ENCODE measurements at places on chromosomes 1 and 21.

DNA sequence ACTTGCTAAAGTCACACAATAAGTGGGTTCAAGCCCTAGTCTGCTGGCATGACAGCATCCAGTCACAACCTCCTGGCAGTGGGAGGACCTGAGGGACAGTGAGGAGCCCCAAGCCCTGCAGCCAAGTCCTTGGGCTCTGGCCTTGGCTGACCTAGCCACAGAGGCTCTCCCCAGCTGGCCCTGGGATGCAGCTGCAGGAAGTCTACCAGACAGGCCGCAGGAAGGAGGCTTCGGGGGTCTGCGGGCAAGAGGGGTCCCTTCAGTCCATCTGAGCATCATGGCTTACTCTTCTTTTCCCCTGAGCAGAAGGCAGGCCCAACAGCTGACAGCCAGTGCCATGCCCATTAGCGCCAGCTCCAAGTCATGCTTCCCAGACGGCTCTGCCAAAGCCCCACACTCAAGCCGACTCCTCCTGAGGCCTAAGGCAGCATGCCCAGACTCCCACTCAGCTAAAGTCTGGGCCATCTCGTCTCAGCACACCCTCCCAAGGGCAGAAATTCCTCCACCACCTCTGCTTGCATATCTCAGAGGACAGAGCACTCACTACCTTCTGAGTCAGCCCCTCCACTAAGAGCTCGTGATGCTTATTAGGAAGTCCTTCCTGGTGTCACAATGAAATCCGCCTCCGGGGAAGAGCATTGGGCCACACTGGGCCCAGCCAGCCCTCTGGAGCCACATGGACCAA, 20.1 kb downstream of the SLC1A7 start:
- no peak for DNase-seq

GRCh38 chr1:167617153-167618147, 12.6 kb upstream of the RCSD1 start:
- no peak for DNase-seq

DNA sequence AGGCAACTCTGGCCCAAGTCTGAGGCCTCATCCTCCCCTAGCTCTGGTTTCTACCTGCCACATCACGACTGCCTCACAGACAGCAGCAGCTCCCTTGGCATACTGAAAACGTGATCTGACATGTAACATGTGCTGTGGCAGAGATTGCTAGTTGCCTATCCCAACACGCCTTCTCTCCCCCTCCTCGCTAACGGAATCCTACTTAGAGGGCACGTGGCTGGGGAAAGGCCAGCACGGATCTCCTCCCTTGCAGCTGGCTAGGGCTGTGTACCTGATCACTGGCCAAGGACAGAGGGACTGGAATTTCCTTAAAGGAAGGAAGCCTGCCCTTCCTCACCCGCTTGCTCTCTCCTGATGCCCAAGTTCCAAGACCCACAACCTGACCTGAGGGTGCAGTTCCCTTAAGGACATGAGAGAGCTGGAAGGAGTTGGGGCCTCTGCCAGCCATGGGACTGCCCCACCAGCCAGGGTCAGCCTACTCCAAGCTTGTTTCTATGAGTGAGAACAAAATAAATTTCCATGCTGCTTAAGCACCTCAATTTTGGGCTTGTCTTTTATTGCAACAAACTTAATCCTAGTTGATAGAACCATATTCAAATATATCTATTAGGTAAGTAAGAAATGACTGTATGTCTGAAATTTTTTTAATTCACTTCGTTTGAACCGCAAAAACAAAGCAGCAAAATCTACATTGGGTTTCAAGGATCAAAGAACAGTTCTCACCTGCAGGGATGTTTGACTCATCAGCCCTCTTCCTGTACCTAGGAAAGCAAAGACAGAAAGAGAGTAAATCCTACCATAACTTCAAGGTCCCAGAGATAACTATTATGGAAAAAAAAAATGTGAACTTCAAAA, 7.2 kb downstream of the SETD4 start:
- DNase-seq = no peak

GRCh38 chr1:200969726-200970561, 53.6 kb downstream of the KIF21B start:
- DNase-seq = no peak

- DNase-seq = no peak
These were observed 94.3 kb upstream of the IRF2BP2 start for GRCh38 chr1:234704106-234704887.

DNA sequence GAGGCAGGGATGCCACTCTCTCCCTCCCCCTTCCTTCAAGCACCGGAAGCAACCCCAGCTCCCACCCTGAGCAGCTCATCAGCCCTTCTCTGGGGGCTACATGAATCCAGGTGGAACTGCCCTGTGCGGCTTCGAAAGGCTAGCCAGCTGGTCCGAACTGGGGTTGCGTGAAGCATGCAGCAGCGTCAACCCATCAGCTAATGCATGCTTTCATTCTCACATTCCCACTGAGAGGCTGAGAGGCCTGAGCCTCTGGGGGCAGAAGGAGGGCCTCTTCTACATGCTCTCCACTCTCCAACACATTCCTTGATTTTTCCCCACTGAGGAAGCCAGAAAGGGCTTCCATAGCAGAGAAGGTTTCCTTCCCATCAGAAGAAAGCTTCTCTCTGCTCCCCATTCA, 5.6 kb downstream of the RXRG start:
- DNase-seq = no peak

DNA sequence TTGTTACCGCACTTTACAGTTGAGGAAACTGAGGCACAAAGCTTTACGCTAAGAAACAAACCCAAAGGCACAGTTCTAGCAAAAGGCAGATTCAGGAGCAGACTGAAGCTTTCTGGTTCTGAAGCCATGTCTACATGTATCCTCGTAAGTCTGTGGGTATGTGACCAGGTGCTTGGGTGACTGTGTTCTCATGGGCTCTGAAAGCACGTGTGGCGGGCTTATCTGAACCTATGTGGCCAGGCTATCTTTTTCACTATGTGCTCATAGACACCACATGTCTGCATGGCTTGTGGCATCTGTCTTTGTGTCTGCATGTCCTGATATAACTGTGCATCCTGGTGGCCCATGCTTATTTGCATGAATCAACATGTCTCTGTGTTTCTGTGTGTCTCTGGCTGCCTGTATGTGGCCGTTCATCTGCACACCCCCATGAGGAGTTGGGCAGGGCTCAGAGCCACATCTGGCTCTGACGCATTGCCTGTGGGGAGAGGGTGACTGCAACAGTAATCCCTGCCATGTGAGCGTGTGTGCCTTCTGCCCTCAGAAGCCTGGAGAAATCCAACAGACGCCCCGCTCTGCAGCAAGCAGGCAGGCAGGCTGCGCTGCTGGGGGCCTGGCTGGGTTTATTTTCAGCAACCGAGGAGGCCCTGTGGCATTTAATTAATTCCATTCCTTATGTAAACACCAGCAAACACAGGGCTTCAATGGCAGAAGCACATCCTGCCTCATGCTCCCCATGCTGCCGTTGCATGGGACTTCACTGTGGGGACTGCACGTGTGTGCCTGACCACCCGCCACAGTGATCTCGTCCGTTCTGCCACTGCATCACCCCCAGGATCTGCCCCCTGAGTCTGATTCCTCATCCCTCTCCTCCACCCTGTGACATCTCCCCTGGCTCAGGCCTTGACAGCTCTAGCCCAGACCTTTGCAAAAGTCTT, 115.4 kb downstream of the TRABD2B start:
- DNase-seq = no peak

DNA sequence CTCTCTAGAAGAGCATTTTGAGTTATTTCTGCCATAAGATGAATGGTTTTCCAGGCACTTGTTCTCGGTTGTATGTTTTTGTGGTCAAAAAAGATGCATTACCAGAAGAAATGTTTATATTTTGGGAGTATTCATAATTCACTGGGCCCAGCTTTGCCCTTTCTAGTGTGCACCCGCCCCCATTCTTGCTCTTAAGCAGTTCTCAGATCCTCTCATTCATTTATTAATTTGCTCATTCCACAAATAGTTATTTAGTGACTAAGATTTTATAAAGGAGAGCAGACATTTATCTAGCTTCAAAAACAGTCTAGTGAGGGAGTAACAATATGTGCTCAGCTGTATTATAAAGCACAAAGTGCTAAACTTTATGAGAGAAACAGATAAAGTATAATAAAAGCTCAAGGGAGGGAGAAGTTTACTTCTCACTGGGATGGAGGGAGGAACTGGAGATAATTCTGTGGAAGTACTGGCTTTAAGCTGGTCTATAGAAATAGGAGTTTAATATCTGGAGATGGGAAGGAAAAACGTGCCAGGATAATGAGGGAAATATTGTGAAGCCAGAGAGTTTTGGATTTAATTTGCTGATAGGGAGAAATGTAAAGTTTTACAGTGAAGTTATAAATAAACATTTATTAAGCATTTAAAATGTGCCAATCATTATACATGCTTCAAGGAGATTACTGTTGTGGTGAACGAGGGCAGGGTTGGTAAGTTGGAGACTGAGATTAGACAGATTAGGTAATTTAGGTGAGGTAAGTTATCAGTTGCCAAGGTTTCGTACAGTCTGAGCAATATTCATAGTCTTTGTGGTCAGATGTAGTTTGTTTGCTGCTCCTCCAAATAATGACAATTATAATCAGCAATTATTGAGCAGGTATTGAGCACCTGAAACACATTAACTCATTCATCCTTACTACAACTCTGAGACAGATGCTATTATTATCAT, 9.1 kb upstream of the MACF1 start:
- DNase-seq = no peak

GRCh38 chr1:27149084-27149761, 5.7 kb downstream of the SLC9A1 start:
- DNase-seq = no peak

DNA sequence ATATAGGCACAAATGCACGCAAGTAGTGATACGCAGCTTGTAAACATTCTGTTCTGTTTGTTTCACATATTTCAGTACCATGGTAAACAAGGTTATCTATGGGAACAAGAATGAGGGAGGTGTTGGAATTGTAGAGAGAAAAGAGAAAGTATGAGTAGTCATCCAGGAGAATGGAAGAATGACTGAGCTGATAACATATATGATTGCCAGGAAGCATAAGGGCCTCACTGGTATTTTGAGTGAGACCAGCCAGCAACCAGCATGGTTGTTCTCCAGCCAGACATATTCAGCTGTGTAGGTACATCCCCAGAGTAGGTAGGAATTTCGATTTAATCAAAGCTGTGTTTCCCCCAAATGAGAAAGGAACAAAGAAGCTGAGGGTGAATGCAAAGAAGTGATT, 58.9 kb upstream of the ARTN start:
- no peak for DNase-seq

DNA sequence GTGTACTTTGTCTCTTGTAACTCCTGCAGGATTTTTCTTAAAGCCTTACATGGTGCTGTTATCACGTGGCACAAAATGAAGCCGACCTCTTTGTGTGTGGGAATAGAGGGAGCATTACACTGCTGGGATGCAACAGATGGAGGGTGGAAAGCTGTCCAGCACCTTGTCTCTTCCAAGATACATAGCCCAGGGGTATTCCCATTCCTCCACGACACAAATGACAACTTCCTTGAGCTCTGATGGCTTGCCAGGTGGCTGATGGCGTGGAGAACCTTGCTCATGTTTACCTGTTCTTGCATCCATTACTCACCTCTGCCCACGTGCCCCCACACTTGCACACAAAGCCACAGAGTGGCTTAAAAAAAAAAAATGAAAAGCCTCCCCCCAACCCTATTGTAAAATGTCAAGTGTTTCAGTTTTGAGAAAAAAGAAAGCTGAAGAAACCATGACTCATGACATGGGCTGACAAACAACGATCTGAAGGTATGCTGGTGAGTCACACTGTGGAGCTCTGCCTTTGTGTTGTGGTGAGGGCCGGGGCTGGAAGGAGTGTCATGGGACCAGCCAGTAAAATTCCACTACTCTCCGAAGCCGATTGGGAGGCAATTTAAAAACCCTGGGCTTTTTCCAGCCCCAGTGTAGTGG, 32.0 kb upstream of the ATP5PO start:
- DNase-seq = peak; percentile 90

- no peak for DNase-seq
These were observed 1629.3 kb downstream of the MRPL39 start for GRCh38 chr21:23977971-23978370.

- no peak for DNase-seq
These were observed 548 bp upstream of the CDC20 start for GRCh38 chr1:43358121-43358745.

GRCh38 chr1:150429805-150430204, 57.4 kb upstream of the TARS2 start:
- DNase-seq = no peak

DNA sequence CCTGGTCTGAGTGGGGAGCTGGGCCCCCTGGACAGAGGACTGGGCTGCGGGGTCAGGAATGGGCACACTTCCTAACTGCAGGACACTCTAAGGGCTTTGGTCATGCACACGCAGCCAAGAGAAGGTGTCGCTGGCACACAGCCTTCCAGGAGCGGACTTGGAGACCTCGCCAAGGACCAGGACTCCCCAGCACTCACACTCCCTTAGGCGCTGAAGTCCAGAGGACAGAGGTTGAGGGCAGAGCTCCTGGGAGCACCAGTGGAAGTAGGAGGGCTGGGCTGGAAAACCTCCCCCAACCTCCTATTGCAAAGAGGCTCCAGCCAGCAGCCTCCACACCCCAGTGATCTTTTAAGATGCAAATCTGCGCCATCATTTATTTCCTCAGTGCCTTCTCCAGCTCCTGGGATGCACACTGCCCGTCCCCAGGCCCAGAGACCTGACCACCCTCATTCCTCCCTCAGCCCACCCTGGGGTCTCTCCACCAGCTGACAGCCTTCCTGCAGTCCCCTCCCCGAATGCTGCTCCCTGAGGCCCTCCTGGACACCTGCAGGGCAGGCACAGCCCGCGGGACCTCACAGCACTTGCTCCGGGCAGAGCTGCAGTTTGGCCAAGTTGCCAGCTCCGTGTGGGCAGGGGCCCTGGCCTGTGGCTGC, 3.0 kb downstream of the TSPEAR start:
- no peak for DNase-seq

GRCh38 chr1:21384620-21385019, 55.3 kb upstream of the NBPF3 start:
- no peak for DNase-seq

DNA sequence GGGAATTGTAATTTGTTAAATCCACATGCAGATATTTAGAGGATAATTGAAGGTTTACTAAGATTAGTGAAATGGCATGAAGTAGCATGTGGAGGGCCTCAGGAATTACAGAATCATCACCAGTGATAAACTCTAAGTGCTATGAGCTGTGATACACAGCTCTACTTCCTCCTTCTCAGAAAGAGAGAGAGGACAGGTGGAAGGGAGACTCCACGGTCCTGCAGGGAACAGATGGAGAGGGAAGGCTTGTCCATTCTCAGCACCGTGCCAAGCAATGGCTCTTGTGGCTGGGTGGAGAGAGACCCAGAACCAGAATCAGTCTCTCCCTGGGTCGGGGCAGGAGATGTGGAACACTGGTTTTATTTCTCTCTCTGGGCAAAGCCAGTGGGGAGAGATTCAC, 27.8 kb upstream of the LYPD8 start:
- no peak for DNase-seq

- DNase-seq = no peak
These were observed 28.5 kb upstream of the ABCG1 start for GRCh38 chr21:42190486-42190863.

DNA sequence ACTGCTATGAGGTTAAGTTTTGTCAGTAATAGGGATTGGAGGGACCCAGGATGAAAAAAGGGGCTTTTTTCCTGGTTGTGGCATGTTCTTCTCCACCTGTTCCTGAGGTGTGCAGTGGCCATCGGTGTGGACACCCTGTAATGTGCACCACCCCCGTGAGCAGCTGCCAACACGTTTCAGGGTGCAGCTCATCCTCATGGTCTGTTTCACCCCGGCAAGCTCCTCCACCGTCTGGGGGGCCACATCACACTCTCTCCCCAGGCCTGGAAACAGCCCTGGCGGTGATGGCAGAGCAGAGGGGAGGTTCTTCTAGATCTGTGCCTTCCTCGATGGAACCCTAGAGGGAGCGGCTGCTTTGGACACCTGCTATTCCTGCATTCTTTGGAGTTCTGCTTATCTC, 435.4 kb downstream of the MATN1 start:
- DNase-seq = no peak
